ENCODE measurements at places on chromosomes 3 and 15.

DNA sequence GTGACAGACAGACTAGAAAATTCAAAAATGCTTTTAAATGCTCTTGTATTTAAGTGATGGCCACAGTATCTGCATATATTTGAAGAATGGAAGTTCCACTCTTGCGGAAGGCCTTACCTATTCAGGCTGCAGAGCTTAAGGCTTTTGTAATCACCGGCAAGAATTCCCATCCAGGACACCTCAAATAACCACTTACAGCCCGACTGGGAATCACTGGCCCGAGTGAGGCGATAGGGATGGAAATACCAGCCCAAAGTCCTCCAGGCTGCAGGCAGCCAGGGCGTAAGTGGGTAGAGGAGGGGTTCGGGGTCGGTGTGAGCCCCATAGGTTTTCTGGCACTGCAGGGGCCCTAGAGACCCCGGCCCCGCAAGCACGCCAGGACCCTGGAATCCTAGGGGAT lies 9.5 kb downstream of the CMTM7 start:
- no peak for DNase-seq

GRCh38 chr15:70453766-70454165 lies 309.6 kb downstream of the UACA start:
- no peak for DNase-seq

GRCh38 chr3:81998139-81998755 lies 236.8 kb upstream of the GBE1 start:
- DNase-seq = no peak

DNA sequence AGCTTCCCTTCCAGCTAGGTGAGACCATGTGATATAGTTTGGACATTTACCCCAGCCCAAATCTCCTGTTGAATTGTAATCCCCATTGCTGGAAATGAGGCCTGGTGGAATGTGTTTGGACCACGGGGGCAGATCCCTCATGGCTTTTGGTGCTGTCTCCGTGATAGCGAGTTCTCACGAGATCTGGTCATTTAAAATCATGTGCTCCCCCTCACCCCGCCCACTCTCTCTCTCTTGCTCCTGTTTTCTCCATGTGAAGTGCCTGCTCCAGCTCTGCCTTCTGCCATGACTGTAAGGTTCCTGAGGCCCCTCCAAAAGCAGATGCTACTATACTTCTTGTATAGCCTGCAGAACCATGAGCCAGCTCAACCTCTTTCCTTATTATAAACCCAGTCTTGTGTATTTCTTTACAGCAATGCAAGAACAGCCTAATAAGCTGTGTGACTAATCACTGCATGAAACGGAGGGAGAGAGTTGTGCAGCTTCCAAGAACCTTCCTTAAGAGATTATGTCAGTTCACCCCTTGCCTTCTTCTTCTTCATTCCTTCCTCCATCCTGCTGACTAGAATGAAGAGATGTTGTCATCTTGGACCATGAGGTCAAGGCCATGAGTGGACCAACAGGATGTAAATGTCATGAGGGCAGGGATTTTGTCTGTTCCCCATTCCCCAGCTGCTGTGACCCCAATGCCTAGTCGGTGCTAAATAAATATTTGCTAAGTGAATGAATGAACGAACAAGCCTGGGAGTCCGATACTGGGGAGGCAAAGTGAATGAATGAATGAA lies 91.0 kb downstream of the CPN2 start:
- DNase-seq = no peak

DNA sequence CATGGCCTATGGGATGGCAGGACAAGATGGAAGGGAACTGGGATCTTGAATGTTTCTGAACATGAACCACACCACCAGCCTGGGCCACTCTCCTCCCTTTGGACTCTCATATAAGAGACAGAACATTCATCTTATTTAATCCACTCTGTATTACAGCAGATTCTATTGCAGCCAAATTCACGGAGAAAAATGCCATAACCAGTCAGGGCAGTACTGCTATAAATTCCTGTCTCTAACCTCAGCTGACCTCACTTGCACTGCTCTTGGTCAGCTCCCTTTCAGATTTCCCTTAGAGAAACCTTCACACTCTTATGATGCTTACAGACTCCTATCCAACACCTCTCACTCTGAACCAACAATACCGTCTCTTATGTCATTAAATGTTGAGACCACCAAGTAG lies 101.4 kb downstream of the RYK start:
- no peak for DNase-seq
